HFFc6 (cell line): ENCODE measurements at places on chromosomes 7 and 10. TPM values are rescaled to one million over a fixed set of nuclear protein-coding genes. Genes with fewer than 3 reads are reported as not detected.
A peak's percentile ranks its signal among the peaks of the same experiment; 100 is the strongest.

The WNT8B gene
- total RNA-seq, result not detected in 3 replicates

The MYOZ1 gene
- total RNA-seq, result 0.41 to 2.0 TPM (median 1.00 TPM) in 3 replicates

The AOAH gene
- total RNA-seq, result not detected in 2 replicates

GRCh38 chr7:37495574-37496184 is 47.0 kb upstream of the ELMO1 start:
- H3K4me1 ChIP-seq, result no peaks in the 10 kb centered on the region
- H3K4me3 ChIP-seq, result no peak overlapping the region
- no peak overlapping the region for H3K27ac ChIP-seq
- H3K36me3 ChIP-seq, result no peaks in the 10 kb centered on the region
- H3K27me3 ChIP-seq, result no peaks in the 10 kb centered on the region

GRCh38 chr10:127948791-127949190 is 41.9 kb downstream of the PTPRE start:
- DNase-seq, result no peak
- no peak overlapping the region for H3K27ac ChIP-seq
- H3K27me3 ChIP-seq, result peaks cover 4% of the 10 kb centered on the region

- H3K4me3 ChIP-seq, result no peak overlapping the region
- no peaks in the 10 kb centered on the region; the same call in 1 of the 2 replicates for H3K27me3 ChIP-seq
- peaks cover 42% of the 10 kb centered on the region for H3K4me1 ChIP-seq
- no peak for DNase-seq
- H3K36me3 ChIP-seq, result peaks cover 22% of the 10 kb centered on the region
These were observed 11.0 kb downstream of the HIBADH start for GRCh38 chr7:27651702-27652101.

GRCh38 chr7:30986738-30987137 is 23.0 kb downstream of the GHRHR start:
- peaks cover 22% of the 10 kb centered on the region for H3K27me3 ChIP-seq
- H3K4me1 ChIP-seq, result peaks cover 4% of the 10 kb centered on the region; the same call in 1 of the 2 replicates
- no peaks in the 10 kb centered on the region for H3K36me3 ChIP-seq
- no peak for DNase-seq

DNA sequence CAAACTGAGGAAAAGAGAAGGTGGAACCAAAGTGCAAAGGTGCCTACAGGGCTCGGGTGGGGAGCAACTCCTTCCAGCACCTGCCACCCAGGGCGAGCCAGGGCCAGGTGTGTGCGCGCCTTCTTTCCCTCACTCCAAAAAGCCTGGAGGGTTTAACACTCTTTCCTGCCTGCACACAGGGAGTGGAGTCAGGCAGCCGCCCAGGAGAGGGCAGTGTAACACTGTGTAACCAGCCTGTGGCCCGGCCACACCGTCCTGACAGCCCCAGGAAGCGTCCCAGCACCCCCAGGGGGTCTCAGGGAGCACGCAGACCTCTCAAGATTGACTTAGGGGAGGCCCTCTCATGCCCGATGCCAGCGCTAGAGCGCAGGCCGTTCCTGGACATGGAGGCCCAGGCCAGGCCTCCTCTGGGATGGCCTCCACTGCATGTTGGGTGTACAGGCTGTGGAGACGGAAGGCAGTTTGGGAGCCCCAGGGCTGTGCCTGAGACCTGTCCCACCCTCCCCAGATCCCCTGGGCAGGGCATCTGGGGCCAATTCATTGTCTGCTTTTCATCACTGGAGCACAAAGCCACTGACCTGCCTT is 13.4 kb downstream of the BRI3 start:
- peak overlapping the region; percentile 65 for H3K27ac ChIP-seq
- no peak overlapping the region for H3K4me3 ChIP-seq
- DNase-seq, result peak; percentile 39
- peaks cover 21% of the 10 kb centered on the region for H3K27me3 ChIP-seq
- H3K4me1 ChIP-seq, result peaks cover 15% of the 10 kb centered on the region

GRCh38 chr7:78473021-78473420 is 674.4 kb downstream of the PHTF2 start:
- no peaks in the 10 kb centered on the region for H3K27me3 ChIP-seq
- peak; percentile 63 for DNase-seq
- H3K27ac ChIP-seq, result peak overlapping the region; percentile 70
- no peaks in the 10 kb centered on the region for H3K36me3 ChIP-seq
- peaks cover 69% of the 10 kb centered on the region for H3K4me1 ChIP-seq

GRCh38 chr10:79049931-79050895 is 18.6 kb upstream of the ZMIZ1 start:
- no peak overlapping the region for H3K4me3 ChIP-seq
- DNase-seq, result no peak
- H3K27ac ChIP-seq, result no peak overlapping the region

GRCh38 chr10:33688506-33688905 is 354.0 kb upstream of the NRP1 start:
- H3K4me1 ChIP-seq, result peaks cover 8% of the 10 kb centered on the region
- H3K27ac ChIP-seq, result no peak overlapping the region
- peaks cover 22% of the 10 kb centered on the region for H3K36me3 ChIP-seq
- H3K4me3 ChIP-seq, result no peak overlapping the region

DNA sequence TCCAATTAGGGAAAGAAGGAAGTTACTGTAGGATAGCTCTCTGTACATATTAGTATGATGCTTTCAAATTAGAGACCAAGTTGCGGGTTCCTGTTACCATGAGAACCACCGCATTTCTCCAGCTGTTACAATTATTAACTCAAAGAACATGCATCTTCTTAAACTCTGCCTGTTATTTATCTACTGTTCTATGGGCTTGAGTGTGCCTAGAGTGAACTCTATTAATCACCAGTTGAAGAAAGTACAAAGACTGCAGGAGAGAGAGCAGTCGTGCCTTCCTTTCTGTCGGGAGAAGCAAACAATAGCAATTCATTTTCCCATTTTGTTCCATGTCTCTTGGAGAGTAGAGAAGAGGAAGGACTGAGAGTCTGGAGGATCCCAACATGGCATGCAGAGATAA is 1071.2 kb downstream of the TYW1 start:
- H3K4me3 ChIP-seq, result no peak overlapping the region
- DNase-seq, result no peak
- no peaks in the 10 kb centered on the region for H3K27me3 ChIP-seq
- no peak overlapping the region for H3K27ac ChIP-seq
- H3K36me3 ChIP-seq, result no peaks in the 10 kb centered on the region
- no peaks in the 10 kb centered on the region for H3K4me1 ChIP-seq

DNA sequence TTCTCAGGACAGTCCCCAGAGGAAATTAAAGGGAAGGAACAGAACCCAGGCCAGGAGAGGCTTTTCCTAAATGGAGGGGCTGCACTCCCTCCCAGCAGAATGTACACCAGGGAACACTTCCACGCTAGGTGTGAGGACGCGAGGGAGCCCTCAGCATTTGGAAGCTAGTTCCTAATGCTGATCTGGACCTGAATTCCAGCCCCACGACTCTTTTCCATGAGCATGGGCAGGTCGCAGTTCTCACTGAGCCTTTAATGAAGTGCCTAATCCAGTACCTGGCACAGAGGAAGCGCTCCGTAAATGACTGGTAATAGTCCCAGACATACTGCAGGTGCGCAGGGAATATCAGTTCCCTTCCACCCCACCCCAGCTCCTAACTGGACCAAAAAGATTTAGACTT is 1.1 kb downstream of the ALOX5 start:
- no peak overlapping the region for H3K4me3 ChIP-seq
- no peaks in the 10 kb centered on the region for H3K36me3 ChIP-seq
- no peak overlapping the region for H3K27ac ChIP-seq
- peaks cover 55% of the 10 kb centered on the region for H3K27me3 ChIP-seq

DNA sequence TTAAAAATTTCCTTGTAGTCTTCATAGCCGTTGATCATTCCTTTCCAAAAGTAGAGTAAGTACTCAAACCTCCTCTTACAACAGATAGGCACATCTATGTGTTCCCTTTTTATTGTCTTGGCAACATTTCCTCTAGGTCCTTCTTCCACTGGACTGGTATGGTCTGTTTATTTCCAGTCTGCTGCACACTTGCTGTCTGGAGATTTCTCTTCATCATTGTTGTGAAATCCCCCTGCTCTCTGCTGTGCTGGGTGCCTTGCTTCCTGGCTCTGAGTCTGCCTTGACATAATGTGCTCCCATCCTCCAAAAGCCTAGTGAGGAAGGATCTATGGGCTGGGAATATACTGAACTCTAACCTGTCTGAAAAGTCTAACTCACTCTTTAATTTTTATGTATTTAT is 545.3 kb upstream of the VSTM2A start:
- H3K4me1 ChIP-seq, result no peaks in the 10 kb centered on the region
- H3K36me3 ChIP-seq, result no peaks in the 10 kb centered on the region
- H3K27ac ChIP-seq, result no peak overlapping the region
- H3K27me3 ChIP-seq, result no peaks in the 10 kb centered on the region
